ENCODE measurements at places on chromosomes 12 and 14.
A peak's percentile ranks its signal among the peaks of the same experiment; 100 is the strongest.

- DNase-seq, result peak; percentile 82
These were observed 3.5 kb downstream of the B3GNT4 start for GRCh38 chr12:122206976-122207375.

DNA sequence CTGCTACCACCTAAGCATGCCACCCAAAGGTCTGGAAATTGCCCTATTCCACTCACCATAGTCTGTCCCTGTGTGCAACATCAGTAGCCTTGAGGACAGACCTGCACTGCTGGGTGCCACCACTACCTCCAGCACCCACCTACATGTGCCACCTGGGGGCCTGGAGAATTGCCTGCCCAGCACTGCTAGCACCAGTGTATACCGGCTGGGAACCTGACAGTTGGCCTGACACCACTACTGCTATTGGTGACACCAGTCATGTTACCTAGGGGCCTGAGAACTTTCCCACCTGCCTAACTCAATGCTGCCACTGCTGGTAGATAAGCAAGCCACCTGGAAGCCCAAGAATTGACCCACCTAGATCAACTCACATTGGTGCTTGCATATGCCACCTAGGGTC lies 60.8 kb downstream of the CD163L1 start:
- DNase-seq, result no peak

DNA sequence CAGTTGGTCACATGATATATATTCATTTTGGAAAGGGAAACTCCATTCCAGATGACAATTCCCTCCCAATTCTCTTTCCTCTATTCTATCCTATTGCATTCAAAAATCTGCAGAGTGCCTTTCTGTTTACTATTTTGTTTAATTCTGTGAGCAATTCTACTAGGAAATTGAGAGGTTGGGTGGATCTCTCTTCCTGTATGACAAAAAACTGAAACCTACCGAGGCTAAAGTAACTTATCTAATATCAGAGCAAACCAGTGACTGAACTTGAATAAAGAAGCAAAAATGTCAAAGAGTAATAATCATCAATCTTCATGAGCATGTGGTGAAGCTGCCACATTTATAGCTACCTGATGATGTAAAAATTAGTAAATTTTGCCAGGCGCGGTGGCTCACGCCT lies 16.6 kb upstream of the ACTN1 start:
- no peak for DNase-seq

- no peak for DNase-seq
These were observed 330.6 kb upstream of the MDGA2 start for GRCh38 chr14:48005986-48006385.

DNA sequence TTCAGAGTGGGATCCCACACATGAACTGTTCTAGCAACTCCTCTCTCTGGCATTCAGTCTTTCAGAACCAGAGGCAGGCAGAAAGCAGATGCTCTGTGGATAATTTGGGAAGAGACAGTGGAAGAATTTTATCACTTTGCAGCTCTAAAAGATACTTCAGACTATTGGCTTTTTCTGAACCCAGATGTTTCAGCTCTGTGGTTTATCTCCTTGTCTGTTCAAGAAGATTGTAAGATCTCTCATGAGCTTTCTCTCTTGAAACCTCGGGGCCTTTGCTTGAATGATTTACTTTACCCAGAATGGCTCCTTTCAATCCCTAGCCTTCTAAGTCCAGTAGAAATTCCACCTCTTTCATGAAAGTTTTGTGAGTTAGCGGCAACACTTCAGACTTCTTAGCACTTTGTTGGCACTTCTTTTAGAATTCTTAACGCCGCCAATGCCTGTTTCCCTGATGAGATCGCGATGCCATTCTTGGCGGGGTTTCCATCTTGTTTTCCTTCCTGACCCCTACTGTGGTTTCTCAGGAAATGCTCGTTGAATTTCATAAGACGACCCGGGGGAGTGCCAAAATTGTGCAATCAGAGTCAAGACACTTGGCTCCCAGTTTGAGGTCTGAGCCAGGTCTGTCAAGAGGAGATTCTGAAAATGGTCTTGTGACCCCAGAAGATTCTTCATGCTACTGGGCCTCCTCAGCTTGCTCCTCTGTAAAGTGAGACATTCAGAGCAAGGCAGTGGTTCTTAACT lies 107.0 kb upstream of the PRICKLE1 start:
- no peak for DNase-seq

DNA sequence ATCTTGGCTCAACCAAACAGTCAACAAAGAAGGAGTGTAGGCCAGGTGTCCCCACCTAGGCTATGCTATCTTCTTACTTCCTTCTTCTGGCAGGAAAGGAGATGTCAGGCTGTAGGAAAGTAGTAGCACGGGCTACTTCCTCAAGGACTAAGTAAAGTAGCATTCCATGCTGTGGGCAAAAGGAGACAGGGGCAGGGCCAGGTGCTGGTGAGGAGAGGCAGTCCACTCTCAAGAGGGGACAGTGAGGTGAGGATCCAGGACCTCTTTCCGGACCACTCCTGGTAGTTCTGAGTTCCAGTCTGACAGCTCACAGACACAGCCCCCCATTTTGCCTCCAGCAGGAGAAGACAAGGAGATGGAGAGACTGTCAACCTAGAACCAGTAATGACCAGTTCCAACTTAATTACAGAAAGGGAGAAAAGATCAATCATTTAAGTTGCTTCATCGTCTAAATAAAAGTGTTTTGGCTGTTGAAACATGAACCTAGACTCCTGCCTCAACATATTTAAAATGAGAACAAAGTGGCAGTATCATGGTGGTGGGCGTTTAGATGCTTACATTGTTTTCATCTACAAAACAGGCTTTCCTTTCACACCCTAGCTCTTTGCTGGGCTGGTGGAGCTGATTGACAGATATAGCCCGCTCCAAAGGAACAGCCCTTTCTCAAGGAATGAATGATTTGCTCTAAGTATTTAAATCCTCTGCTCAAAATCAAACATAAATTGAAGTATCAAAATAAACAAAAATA lies 5.1 kb upstream of the SSTR1 start:
- DNase-seq, result no peak

- no peak for DNase-seq
These were observed 60.1 kb downstream of the TAOK3 start for GRCh38 chr12:118312578-118312977.

DNA sequence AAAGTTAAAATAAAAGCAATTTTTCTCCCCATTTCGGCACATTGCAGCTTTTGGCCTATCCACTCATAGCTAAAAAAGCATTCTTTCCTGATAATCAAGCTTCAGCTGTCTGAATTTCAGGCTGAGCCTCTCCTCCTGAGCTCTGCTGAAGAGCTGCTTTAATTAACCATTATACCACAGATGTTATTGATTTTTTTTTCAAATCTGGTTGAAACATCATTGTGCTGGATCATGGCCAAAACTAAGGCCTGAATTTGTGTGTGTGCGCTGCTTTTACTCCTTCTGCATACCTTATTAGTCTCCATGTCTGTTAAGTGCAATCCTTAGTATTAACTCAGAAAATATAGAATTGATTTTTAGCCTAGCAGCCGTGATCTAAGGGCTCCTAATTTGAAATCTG lies 52.3 kb downstream of the MBIP start:
- DNase-seq, result no peak

GRCh38 chr12:10558301-10558700 lies 52.6 kb downstream of the EIF2S3B start:
- no peak for DNase-seq

GRCh38 chr12:57459750-57460467 lies at the start of gene GLI1:
Gene GLI1, plus strand, starts transcription at chr12:57459785. Its CDS starts 3,907 bp downstream, at chr12:57463692.
- DNase-seq, result no peak

DNA sequence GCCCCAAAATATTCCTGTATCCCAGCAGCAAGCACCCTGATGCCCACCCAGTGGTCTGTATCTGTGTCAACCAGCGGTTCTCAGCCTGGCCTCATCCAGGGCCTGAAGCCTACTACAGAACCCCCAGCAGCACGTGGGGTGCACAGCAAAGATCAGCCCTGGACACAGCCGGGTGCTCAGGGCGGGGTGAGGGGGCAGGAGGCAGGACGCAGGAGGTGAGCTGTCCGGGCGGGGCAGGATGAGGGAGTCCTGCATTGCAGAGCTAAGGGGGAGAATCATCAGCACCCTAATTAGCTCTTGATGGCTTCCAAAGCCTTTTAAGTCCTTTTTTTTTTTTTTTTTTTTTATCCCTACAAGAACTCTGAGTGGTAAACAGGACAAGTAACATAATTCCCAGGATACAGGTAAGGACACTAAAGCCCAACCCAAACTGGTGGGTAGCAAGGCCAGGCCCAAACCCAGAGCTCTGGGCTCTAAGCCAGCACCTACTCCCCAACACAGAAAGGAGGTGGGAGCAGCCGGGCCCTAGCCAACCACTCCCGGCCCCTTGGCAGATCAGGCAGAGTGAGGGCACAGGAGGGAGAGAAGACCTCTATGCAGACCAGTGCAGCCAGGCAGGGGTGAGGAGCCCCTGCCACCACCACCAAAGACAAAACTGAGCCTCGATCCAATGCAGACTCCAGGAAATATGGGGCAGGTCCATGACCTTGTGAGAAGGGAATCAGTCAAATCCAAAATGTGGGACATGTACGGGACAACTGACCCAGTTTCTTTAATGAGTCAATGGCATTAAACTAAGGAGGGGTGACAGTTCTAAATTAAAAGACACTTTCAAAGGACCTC lies 32.3 kb upstream of the EIF5 start:
- DNase-seq, result peak; percentile 73

DNA sequence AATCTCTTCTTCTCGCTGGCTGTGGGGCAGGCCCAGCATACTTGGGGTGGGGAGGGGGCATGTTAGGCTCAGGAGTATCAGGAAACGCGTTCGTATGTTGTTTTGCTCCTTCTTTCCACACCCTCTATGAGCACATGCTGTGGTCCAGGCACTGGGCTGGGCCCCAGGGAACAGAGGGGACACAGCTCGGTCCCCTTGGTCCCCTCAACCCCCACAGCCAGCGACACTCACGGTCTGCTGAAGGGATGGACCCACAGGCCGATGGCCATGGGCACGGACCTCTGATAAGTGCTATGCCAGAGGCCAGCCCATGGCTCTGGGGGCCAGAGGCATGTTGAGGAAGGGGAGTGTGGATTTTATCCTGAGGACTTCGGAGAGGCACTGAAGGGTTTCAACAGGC lies 6.2 kb downstream of the IFI27 start:
- DNase-seq, result peak; percentile 86
